Foreskin keratinocyte (primary cell): ENCODE measurements at places on chromosomes 5 and 9. TPM values are rescaled to one million over a fixed set of nuclear protein-coding genes. Genes with fewer than 3 reads are reported as not detected.

Gene ZNF879
- total RNA-seq, result 2.6 and 3.4 TPM in 2 replicates

Gene IER5L
- 10.7 and 11.6 TPM in 2 replicates for total RNA-seq

Gene PRR16
- 0.07 TPM in 1 of 2 replicates, not detected in the other for total RNA-seq

Gene SCGB3A2
- not detected in 2 replicates for total RNA-seq

Gene SHISAL2B
- not detected in 2 replicates for total RNA-seq

Gene NUTM2G
- total RNA-seq, result not detected in 2 replicates

DNA sequence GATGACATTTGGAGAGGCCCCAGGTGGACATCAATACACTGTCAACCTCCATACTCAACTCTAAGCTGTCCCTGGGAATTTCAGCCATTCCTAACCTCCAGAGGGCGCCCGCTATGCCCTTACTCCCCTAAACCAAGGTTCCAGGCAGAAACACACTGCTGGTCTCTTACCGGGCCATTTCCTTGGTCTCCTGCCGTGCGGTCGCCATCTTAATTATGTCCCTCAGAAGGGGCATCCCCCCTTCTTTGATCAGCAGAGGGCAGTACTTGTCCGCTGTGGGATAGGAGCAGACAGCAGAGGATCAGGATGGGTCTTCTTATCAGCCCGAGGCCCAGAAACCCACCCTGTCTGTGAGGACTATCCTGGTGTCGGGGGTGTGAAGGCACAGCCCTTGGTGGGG lies 9.3 kb upstream of the ZDHHC12 start:
- peak; percentile 46 for DNase-seq

GRCh38 chr5:58453306-58453705 lies 6.6 kb downstream of the PLK2 start:
- DNase-seq, result peak; percentile 57

DNA sequence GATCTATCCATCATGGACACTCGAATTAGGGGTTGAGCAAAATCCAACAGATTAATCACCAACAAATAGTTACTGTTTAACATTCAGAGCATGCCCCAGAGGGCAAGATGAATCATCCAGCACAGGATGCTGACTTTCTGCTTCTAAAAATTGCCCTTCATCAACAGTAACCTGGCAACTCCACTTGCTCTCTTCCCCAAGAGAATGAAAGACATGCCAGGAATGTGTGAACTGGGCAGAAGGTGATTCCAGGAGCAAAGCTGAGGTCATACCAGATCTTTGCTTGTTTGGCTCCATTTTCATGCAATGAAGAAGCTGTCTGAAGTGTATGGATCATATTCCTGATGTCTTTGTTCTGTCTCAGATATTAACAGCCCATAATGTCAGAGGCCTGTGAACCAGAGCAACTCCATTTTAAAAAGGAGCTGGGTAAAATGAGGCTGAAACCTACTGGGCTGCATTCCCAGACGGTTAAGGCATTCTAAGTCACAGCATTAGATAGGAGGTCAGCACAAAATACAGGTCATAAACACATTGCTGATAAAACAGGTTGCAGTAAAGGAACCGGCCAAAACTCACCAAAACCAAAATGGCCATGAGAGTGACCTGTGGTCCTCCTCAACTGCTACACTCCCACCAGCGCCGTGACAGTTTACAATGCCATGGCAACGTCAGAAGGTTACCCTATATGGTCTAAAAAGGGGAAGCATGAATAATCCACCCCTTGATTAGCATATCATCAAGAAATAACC lies 2.5 kb upstream of the ZNF367 start:
- peak; percentile 96 for DNase-seq

DNA sequence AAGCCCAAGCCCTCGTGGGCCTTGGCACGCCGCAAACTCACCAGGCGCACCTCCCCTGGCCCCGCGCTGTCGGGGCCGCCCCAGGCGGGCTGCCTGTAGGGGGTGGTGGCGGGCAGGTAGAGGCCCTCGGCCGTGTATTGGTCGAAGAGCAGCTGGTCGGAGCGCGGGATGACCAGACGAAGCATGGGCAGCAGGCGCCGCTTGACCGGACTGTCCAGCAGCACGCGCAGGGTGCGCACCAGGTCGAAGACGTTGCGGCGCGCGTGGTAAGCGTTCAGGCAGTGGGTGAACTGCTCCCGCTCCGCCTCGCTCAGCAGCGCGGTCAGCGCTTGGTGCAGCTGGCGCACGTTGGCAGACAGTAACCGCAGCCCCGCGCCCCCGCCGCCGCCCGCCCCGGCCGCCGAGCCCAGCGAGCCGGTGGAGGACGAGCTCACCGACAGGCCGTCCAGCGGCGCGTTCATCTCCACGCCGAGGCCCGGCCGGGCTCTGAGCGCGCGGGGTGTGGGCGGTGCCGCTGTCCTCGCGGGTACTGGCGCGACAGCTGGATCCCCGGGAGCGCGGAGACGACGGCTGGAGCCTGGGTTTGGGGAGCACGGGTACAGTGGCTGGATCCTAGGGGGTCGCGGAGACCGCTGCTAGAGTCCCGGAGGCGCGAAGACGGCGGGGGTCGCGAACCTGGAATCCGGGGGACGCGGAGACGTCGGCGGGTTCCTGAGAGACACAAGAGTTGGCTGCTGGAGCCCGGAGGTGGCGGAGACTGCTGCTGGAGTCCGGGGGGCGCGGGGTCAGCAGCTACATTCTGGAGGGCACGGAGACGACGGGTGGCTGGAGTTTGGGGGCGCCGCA lies 709 bp downstream of the WHRN start:
- peak; percentile 40 for DNase-seq

GRCh38 chr5:58786711-58787303 lies 203.9 kb downstream of the RAB3C start:
- DNase-seq, result no peak

DNA sequence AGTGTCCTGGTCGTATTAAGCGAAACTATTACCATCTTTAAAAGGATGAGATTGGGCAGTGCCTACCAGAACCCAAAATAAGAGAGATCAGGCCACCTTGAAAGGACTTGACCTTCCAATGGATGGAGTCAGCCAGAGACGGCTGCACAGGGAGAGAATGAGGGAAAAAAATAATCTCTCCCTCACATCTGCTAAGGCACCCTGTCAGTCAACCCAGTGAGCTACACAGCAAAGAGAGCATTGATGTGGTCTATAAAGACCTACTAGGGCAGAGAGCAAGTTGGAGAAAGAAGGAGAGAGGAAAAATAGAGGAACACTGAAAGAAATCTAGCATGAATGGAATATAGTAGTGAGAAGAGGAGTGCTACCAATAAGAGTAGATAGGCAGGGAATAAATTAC lies 68.0 kb upstream of the FTMT start:
- DNase-seq, result no peak

GRCh38 chr5:163821142-163821541 lies 315.7 kb downstream of the MAT2B start:
- DNase-seq, result no peak

- DNase-seq, result no peak
Observed at GRCh38 chr5:155332618-155333017, 319.1 kb downstream of the KIF4B start.
